ENCODE measurements at places on chromosomes 7 and 10.

DNA sequence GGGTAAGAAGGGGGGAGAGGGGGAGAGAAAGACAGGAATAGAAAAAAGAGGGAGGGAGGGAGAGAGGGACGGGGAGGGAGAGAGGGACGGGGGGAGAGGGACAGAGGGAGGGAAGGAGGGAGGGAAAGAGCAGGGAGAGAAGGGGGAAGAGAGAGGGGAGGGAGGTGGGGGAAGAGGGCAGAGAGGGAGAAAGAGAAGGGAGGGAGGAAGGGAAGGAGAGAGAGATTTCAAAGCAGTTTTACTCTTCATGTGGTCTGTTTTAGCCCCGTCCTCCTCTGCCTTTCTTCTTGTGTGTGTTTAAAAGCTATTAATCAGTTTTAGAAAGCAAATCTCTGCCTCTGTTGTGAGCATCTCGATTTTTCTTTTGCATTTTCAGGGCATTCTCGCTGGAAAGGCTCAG lies 237.0 kb downstream of the WDR37 start:
- DNase-seq, result no peak

GRCh38 chr10:3579845-3580244 lies 205.2 kb downstream of the KLF6 start:
- no peak for DNase-seq

DNA sequence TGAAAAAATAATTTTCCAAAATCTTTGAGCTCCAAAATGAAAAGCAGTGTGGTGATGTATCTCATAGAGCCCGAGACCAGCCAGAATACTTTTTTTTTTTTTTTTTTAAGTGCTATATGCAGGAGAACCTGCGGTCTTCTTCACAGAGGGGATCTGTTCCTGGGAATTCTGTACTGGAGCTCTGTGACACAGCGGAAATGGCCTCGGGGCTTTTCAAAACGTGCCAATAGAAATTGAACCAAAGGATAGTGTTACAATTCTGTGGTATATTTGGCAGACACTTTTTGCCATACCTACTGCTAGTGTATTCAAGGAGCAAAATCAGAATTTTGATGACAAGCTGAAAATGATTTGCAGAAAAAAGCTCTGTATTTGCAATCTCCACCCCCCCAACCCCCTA lies 1429.3 kb upstream of the LRRTM3 start:
- DNase-seq, result no peak

GRCh38 chr7:47264021-47264651 lies 317.8 kb downstream of the TNS3 start:
- DNase-seq, result no peak

DNA sequence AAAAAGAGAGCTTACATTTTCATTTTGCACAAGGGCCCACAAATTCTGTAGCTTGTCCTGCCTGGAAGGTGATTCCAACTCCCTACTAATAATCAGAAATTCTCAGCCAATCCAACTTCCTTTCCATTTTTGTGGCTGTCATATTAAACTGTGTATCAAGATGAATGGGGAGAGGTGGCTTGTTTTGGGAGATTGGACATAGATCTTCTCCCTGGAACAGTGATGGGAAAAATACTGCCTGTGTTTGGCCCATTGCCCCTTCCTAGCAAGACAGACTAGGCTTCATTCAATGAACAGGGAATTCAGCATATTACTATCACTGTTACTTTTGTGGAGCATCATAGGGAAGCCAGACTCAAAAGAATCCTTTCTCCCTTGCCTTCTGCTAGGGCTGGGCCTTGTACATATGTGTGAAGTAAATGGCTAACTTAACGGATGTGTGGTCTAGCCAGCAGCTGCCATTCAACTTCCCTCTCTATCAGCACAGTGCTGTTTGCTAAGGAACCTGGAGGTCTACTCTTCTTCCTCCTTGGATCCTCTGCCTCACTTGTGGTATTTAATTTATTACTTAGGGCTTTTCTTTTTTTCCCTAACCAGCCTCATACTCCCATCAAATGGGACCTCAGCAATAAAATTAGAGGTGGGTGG lies 326.0 kb downstream of the BICC1 start:
- no peak for DNase-seq

DNA sequence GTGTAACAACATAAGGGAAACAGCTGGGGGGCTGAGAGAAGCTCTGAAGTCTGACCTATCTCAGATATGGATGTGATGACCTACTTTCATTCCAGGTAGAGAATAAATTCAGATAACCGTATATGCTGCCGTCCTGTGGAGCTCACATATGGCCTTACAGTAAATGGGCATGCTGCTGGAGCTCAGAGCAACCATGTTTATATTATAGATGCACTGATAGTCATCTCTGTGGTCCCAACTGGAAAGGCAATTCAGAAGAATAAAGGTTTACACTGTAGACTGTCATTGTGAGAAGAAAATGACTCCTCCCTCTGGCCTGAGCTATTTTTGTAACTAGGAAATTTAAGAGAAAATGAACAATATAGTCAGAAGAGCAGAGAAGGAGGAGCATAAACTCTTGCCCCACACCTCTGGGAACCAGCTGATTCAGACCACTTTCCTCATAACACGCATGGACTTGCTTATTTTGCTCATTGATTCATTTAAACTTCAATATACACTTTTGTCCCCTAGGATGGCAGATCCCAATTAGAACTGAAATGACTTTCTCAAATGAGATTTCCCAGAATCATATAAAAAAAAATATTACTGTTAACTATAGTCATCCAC lies 69.9 kb upstream of the NXPH1 start:
- DNase-seq, result no peak

DNA sequence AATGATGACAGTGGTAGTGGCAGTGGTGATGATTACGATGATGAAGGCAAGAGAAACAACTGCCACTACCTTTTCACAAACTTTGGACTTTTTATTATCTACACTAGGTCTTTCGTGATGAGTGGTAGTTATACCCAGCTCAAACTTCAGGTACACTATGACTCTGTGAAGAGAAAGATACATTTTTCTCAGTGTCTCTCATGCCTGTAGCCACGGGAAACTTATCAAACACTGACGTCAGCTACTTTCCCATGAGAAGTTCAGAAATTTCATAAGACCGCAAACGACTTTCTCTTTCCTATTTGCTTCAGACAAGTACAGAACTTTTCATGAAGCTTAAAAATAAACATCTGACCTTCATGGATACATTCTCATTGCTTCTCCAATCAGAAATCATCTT lies 57.0 kb downstream of the CALD1 start:
- peak; percentile 36 for DNase-seq

DNA sequence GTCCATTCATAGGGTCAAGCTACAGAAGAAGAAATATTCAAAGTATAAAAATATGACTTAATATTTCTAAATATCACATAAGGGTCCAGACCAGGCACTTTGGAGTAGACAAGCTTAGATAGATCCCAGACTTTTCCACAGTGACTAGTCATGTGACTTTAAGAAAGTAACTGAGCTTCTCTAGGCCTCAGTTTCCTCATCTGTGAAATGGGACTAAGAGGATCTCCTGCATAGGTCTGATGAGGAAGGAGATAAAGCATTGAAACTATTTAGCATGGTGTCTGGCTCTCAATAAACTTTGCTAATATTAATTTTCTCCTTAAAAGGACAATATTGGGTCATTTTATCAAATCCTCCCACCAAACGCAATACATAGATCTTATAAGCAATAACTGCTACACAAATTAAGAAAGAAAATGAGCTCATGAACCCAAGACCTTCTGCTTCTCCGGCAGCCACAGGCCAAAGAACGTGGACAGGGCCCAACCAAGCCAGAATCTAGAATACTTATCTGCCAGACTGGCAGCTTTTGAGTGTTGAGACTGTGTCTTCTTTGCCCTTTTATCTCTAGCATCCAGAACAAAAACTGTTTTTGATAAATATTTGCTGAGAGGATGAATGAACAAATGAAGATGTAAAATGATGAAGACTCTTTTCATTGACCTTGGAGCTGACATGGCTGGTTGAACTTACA lies 1.6 kb upstream of the TARP start:
- no peak for DNase-seq

GRCh38 chr10:78475437-78475836 lies 441.8 kb downstream of the RPS24 start:
- no peak for DNase-seq

- no peak for DNase-seq
These were observed 12.7 kb downstream of the CNTNAP2 start for GRCh38 chr7:146129296-146129695.

DNA sequence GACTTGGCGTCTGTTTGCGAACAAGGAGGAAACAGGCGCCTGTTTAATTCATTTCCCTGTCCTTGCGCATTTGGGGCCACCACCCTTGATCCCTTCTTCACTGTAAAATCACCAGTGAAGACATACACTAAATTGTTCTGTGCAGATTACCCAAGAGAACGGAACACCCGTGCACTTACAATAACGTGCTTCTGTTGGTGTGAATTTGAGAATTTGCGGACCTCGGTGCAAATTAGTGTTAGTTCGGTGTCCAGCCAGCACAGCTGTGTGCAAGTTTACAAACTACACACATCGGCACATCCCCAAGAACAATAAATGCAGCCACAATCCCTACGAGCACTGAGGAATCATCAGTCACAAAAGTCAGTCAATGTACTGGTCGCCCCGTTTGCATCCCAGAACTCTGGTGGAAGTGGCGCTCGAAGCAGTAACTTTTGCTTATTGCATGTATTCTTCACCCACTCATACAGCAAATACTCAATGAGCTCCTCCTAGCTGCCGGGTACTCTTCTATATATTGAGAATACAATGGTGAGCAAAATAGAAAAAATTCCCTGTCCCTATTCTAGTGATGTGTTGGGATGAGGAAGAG lies 786 bp upstream of the CNOT4 start:
- DNase-seq, result peak; percentile 49

DNA sequence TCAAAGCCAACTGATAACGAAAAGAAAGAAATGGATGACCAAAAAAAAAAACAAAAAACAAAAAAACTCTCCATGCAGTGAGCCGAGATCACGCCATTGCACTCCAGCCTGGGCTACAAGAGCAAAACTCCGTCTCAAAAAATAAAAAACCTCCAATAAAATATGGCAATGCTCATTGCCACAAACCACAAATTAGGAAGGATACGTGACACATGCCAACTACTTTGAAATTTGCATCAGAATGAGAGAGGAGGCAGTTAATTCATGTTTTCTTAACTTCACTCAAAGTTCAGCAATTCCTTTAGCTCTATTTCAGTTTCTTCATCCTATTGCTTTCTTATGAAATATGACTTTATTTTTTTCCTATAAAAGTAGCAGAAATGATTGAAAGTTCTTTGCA lies 398.1 kb upstream of the C7orf33 start:
- DNase-seq, result no peak

GRCh38 chr7:29825775-29826529 lies 19.6 kb downstream of the WIPF3 start:
- DNase-seq, result no peak

- DNase-seq, result peak; percentile 72
These were observed 73.0 kb upstream of the AFAP1L2 start for GRCh38 chr10:114477285-114477684.

- DNase-seq, result no peak
These were observed 129.5 kb downstream of the OAT start for GRCh38 chr10:124288928-124289850.

GRCh38 chr7:149713061-149713730 lies 60.2 kb downstream of the ZNF467 start:
- DNase-seq, result peak; percentile 12

GRCh38 chr7:70159121-70159520 lies 560.8 kb downstream of the AUTS2 start:
- no peak for DNase-seq

- no peak for DNase-seq
These were observed 161.3 kb downstream of the KLF6 start for GRCh38 chr10:3623746-3624145.

GRCh38 chr7:26646336-26647048 lies 217.9 kb downstream of the SKAP2 start:
- no peak for DNase-seq

DNA sequence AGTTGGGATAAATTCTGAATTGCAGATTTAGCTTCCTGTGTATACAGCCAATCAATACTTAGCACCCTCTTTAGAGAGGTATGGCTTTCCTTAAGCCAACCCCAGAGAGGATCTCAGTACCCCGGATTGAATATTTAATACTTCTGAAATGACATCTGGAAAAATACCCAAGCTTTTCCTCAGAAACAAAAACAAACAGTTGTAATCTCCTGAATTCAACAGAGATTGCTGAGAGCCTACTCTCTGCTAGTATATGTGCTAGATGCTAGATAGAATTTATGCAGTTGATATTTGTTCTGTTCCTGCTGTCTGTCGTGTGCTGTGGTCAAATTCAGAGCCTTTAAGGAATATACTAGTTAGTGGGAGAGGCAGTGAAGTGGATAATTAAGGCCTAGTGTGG lies 21.1 kb downstream of the STARD3NL start:
- no peak for DNase-seq

GRCh38 chr7:155277385-155277994 lies 20.2 kb upstream of the INSIG1 start:
- DNase-seq, result no peak

DNA sequence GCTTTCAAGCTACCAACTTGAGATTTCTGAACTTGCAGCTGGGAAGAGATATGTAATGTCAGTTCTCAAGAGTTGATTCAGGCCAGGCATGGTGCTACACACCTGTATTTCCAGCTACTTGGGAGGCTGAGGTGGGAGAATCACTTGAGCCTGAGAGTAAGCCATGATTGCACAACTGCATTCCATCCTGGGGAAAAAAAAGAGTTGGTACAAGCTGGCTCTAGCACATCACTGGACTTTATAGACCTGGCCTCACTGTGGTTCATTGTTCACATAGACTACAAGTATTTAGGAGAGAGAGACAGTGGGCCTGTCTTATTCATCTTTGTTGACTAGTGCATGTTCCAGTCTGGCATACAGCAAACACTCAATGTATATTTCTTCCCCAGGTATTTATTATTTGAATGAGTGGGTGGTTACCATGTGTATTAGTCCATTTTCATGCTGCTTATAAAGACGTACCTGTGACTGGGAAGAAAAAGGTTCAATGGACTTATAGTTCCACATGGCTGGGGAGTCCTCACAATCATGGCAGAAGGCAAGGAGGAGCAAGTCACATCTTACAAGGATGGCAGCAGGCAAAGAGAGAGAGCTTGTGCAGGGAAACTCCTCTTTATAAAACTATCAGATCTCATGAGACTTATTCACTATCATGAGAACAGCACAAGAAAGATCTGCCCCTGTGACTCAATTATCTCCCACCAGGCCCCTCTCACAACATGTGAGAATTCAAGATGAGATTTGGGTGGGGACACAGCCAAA lies 176.5 kb downstream of the PFKFB3 start:
- DNase-seq, result no peak

DNA sequence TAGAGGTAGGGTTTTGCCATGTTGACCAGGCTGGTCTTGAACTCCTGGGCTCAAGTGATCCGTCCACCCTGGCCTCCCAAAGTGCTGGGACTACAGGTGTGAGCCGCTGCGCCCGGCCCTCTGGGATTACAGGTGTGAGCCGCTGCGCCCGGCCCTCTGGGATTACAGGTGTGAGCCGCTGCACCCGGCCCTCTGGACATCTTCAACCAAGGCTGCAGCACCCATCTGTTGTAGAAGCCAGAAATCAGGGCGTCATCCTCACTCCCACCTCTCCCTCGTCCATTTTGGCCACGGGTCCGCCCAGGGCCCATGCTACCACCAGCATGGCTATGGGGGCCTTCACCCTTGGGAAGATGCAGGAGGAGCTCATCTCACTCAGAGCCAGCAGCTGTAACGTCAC lies 38.5 kb upstream of the EBF3 start:
- no peak for DNase-seq
